ENCODE measurements at places on chromosomes 16 and 17.
A peak's percentile ranks its signal among the peaks of the same experiment; 100 is the strongest.

- DNase-seq, result no peak
Observed at GRCh38 chr17:59838052-59838916, 54.5 kb downstream of the TUBD1 start.

GRCh38 chr16:89506791-89507191 is 1.4 kb upstream of the SPG7 start:
- no peak for DNase-seq

DNA sequence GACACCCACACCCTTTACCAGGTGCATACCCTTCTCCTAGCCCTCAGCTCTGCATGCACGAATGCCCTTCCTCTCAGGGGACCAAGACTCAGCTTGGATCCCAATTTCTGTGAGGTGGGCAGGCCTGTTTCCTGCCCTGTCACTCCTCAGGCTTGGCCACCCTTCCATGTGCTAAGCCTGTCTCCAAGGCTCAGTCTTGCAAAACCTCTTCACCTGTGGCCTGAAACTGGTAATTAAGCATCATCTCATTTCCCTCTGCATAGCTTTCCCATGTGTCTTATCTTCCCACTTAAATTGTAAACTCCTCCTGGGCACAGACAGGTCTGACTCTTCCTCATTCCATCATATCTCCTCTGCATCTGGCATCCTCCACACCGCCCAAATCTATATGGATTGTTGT is 31.0 kb upstream of the SMPD3 start:
- DNase-seq, result no peak

DNA sequence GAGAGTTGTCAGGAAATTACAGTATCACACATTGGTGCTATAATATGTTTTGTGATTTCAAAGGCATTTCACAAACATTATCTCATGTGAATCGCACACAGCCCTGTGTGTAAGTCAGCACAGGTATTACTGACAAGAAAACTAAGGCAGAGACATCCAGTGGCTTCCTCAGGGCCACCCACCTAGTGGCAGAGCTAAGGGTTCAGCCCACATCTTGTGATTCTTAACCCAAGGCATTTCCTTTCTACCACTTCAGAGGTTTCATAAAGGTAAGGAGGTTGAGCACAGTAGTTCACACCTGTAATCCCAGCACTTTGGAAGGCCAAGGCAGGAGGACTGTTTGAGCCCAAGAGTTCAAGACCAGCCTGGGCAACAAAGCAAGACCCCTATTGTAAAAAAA is 58.2 kb downstream of the STX8 start:
- DNase-seq, result no peak

DNA sequence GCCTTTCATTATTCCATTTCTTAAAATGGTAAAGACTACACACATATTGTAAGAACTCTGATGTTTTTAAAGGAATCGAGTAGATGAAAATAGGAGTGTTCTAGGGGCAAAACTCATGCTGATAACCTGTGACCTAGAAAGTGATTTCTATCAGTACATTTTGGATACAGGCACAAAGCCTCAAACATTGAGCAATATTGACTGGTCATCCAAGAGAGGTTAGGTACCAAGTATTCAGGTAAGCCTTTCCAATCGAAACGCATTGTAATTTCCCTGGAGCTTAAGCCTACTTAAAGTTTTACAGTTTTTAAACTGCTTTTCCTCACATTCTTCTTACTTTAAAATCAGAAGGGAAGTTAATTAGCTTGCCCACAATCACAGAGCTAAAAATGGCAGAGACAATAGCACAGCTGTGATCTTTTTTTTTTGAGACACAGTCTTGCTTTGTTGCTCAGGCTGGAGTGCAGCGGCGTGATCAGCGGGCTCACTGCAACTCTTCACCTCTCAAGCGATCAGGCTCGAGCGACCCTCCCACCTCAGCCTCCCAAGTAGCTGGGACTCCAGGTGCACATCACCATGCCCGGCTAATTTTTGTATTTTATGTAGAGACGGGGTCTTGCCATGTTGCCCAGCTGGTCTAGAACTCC is 3.3 kb downstream of the GOT2 start:
- DNase-seq, result no peak

DNA sequence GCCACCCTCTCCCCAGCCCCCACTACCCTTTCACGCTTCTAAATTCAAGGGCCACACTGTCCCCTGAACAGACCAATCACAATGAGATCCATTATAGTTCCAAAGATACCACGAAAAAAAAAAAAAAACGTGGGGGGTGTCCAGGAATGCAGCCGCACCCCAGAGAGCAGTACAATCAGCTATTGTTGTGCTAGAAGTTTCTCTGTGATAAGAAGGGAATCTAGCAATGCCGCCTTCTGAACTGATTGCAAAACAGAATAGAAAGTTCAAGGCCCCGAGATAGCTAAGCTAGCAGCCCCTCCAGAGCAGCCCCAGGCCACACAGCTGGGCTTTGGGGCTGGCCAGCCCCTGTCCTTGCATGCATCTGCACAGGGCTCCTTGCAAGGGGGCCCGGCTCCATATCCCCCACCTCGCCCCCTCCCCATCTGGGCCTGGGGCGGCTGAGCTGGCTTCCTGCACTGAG is 86.9 kb upstream of the CBX4 start:
- no peak for DNase-seq

- no peak for DNase-seq
Observed at GRCh38 chr17:28949185-28950016, 1.9 kb downstream of the PHF12 start.

- DNase-seq, result no peak
Observed at GRCh38 chr17:164303-165235, 16.9 kb downstream of the DOC2B start.

DNA sequence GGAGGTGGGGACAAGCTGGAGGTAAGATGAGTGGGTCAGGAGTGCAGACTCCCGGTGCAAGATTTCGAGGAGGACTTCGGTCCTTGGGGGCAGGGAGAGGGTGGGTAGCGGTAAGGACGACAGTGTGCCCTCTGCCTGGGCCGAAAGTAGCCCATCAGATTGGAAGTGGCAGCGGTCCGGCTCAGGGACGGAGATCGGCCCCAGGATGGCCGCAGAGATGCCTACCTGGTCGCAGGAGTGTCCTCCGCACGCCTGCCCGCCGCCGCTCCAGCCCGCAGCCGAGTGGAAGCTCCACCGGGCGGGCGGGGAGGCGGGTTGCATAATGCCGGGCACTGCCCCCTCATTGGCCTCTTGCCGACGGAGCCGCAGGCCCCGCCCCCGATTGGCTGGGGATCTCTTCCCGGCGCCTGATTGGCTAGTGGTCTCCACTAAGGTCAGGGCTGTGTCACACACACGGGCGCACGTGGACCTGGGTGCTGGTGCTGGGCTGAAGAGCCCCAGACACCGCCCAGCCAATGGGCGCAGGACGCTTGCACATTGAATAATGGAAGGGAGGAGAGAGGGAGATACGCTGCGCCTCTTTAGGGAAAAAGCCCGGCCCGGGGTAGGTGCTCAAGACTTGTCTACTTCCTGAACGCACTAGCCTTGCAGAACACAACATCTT is at the start of gene PER1:
TSS of gene PER1 (minus strand) at position 293 of the 664 bp plus-strand sequence. CDS start 1,698 bp downstream, outside the sequence.
- no peak for DNase-seq

GRCh38 chr17:78998311-78999055 is 11.1 kb downstream of the CANT1 start:
- DNase-seq, result peak; percentile 59

- DNase-seq, result no peak
Observed at GRCh38 chr16:81967358-81967757, 43.9 kb downstream of the SDR42E1 start.

DNA sequence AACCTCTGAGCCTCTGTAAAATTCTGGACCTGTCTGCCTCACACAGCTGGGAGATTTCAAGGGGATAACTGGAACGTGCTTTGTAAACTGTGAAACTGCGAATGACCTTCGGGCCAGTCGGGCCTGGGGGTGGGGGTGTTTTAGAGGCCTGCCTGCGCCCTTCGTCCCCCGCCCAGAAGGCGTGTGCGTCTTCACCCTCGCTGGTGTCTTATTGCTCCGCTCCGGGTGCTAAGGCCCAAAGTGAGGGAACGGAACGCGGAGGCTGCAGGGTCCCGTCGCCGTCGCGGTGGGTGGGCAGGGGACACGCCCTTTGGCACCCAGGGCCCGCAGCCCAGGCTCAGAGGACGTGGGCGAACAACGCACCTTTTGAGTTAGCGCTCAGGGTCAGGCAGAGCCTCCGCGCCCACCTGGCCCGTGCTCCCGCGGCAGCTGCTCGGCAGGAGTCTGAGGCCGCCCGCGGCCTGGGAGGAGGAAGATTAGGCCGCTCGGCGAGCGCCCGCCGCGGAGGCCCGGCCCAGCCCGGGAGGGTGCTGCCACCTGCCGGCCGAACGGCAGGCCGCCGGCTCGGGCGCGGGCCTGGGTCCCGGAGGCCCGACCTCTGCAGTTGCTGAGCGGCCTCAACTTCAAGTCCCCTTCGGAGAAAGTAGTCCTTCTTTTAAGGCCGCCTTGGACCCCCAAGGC is 29.7 kb downstream of the DCAKD start:
- DNase-seq, result no peak

DNA sequence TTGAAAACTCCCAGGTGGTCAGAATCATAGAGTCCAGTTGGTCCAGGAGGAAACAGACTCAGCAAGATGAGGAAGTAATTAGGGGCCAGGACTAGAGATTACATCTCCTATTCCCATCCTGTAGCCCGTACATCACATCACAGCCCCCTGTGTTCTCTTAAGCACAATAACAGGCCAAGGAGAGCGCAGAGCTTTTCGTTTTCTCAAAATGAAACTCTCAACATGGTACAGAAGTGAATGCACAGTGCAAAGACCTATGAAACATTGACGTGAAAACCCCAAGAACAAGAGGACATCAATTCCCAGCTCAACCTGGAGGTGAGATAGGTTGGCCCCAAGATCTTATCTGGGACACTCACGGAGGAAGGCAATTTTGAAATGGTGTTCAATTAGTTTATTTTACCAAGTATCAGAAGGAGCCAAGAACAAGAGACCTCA is 9.0 kb downstream of the PIK3R5 start:
- no peak for DNase-seq

- no peak for DNase-seq
Observed at GRCh38 chr17:72388765-72389473, 268.1 kb downstream of the SOX9 start.

DNA sequence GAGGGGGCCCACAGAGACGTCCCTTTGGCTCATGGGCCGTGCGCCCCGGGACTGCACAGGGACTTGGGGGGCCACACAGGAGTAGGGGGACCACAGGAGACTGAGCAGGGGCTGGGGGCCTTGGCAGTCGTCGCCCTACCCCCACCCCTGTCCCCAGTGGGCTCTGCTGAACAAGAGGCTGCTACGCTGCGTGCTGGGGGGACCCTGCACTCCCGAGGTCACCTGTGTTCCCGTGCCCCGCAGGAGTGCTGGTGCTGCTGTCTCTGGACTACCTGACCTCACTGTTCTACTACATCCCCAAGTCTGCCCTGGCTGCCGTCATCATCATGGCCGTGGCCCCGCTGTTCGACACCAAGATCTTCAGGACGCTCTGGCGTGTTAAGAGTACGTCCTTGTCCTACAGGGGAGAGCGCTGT is 14.4 kb upstream of the RNF213 start:
- no peak for DNase-seq

Data from NCI-H446 treated with DMSO at 0.1 percent for 48 hours (cell line).